Endothelial cell of umbilical vein (primary cell): ENCODE measurements at places on chromosomes 4 and X. TPM values are rescaled to one million over a fixed set of nuclear protein-coding genes. Genes with fewer than 3 reads are reported as not detected.
A peak's percentile ranks its signal among the peaks of the same experiment; 100 is the strongest.

- no peaks in the 10 kb centered on the region for H3K36me3 ChIP-seq
- no peak overlapping the region for H3K27ac ChIP-seq
- no peak for DNase-seq
- no peaks in the 10 kb centered on the region for H3K27me3 ChIP-seq
- peaks cover 5% of the 10 kb centered on the region for H3K4me1 ChIP-seq
- H3K4me3 ChIP-seq: no peak overlapping the region
Measured at GRCh38 chr4:11487868-11488544, 59.3 kb upstream of the HS3ST1 start.

DNA sequence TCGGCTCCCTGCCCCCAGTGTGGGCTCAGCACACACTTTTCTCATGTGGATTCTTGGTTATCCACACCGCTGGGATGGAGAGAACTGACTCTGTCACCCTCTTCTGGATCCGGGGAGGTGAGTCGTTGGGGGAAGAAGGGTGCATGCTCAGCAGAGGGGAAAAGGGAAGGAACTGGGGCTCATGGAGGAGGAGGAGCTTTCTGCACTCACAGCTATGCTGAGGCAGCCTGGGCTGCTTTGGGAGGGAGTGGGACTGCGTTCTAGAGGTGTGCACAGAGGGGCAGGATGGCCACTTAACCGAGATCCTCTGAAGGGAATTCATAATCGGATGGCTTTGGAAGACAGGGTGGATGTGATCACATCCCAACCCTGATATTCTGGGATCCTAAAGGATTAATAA, 51.6 kb downstream of the RTL5 start:
- no peaks in the 10 kb centered on the region for H3K36me3 ChIP-seq
- H3K4me1 ChIP-seq: peaks cover 39% of the 10 kb centered on the region
- peak; percentile 20 for DNase-seq
- peak overlapping the region; percentile 44 for H3K4me3 ChIP-seq
- H3K27ac ChIP-seq: peak overlapping the region; percentile 87

The ING2 gene
- 1.9 and 2.7 TPM in 2 replicates for polyA plus RNA-seq

The LNX1 gene
- 0.49 and 0.72 TPM in 2 replicates for polyA plus RNA-seq

The SAP30 gene
- polyA plus RNA-seq: 7.5 and 9.9 TPM in 2 replicates

DNA sequence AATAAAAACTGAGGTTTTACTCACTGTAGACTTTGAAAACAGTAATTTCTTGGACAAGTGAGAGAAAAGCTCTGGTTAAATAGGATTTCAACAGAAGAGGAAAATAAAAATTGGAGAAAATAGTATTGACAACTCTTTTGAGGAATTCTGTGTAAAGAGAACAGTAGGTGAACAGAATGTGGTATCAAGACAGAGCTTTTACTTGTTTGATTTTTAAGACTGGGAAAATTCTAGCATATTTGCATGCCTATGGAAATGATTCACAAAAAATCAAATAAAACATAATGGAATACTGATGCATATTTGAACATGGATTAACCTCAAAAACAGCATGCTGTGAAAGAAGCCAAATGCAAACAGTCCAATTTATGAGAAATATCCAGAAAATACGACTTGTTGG, 504.6 kb downstream of the KCTD8 start:
- no peak overlapping the region for H3K27ac ChIP-seq
- H3K4me1 ChIP-seq: no peaks in the 10 kb centered on the region
- H3K36me3 ChIP-seq: no peaks in the 10 kb centered on the region
- DNase-seq: no peak

GRCh38 chrX:10158279-10159144, 1.7 kb downstream of the CLCN4 start:
- peak overlapping the region; percentile 91 for H3K4me3 ChIP-seq
- peak; percentile 37 for DNase-seq
- H3K36me3 ChIP-seq: no peaks in the 10 kb centered on the region

- no peaks in the 10 kb centered on the region for H3K27me3 ChIP-seq
- no peaks in the 10 kb centered on the region for H3K36me3 ChIP-seq
- no peak for DNase-seq
- no peaks in the 10 kb centered on the region for H3K4me1 ChIP-seq
- no peak overlapping the region for H3K27ac ChIP-seq
Measured at GRCh38 chr4:167452922-167453430, 218.7 kb upstream of the SPOCK3 start.

DNA sequence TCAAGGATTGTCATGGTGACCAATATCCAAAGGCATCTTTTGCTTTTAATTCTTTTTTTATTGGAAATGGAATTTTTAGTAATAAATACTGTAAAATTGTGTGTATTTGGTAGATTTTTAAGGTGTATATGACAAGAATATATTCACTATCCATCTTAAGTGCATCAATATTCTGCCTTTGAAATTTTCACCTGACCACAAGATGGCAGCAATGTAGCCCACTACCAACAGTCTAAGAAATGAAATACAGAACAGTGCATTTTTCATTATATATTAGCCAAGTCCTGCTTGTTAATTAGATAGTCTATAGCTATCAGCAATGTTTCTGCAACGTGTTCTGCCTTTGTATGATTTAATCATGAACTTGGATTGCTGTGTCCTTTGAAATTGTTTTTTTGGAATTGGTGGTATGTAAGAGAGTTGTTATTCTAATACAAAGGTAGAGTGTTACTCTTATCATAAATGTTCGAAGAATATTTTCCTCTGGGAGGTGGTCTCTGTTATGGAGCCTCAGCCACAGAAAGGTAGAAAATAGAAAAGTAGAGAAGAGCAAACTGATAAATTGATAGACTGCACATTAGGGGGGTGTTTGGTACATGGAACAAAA, 38.2 kb downstream of the HPGDS start:
- no peak overlapping the region for H3K27ac ChIP-seq
- peaks cover 20% of the 10 kb centered on the region for H3K4me1 ChIP-seq
- no peaks in the 10 kb centered on the region for H3K27me3 ChIP-seq
- no peak overlapping the region for H3K4me3 ChIP-seq
- no peaks in the 10 kb centered on the region for H3K36me3 ChIP-seq

- no peak overlapping the region for H3K27ac ChIP-seq
- H3K36me3 ChIP-seq: no peaks in the 10 kb centered on the region
- peak overlapping the region; percentile 21 for H3K4me3 ChIP-seq
Measured at GRCh38 chrX:49230500-49231232, 2.5 kb downstream of the CACNA1F start.
